ENCODE measurements at places on chromosomes 6 and 20.
A peak's percentile ranks its signal among the peaks of the same experiment; 100 is the strongest.

DNA sequence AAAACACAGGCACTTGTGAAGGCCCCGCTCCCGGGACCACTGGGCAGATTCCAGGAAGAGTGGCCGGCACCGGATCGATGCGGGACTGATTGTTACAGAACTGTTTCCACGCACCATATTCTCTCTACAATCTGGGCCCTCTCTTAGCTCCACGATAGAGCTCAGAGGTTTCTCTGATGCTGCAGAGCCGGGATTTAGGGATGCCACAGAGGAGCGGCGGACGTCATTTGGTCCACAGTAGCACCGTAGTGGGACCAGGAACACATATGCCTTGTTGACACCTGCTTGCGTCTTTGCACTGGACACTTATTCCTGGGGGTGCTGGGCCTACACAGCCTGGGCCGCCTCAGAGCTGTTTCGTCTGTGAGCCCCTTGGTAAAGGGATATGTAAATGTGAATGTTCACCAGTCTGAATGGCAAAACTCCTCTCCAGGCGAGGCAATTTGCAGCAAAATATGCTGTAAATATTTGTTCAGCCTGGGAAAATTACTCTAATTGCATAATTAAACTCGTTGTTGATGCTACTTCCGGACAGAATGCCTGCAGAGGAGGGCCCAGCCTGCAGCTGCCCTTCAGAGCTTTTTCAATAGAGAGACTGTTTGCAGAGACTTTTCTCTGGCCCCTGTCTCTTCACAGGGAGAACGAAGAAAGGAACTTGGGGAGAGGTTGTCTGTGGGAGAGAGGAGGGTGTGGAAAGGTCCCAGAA, 9.4 kb downstream of the PCK1 start:
- no peak for DNase-seq

GRCh38 chr20:44211177-44212039, 837 bp upstream of the OSER1 start:
- peak; percentile 26 for DNase-seq

DNA sequence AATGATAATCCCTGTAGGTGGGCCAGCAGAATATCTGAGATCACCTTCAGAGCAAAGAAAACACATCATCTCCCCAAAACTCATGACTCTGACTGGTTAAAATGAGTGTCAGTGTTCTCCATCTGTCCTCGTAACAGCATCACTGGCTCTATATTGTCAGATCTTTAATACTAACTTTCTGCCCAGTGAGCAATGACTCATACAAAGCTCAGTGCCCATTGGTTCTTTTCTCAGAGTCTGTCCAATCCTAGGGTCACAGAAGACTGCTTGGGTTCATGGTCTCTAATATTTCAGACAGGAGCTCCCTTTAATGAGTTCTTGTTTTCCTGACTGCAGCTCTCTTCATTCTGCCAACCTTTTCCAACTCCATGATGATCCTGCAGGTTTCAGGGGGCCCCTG, 36.4 kb downstream of the HLA-DPB1 start:
- peak; percentile 62 for DNase-seq

DNA sequence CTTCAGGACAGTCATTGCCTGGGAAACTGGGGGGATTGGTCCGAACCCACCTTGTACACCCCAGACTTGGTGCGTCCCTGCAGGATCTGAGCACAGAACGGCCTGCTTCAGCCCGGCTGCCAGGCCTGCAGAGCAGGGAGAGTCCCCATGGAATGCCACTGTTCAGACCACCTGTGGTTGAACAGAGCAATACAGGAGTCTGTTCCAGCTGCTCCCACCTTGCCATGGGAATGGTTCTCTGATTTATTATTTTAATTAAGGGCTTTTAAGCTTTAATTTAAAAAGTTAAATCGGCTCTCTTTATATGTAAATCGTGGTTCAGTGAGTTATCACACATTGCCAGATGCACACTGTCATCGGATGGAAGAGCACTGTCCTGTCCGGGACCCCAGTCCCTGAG, 310.4 kb downstream of the CDH4 start:
- no peak for DNase-seq

GRCh38 chr20:13009682-13010406, 1.1 kb downstream of the SPTLC3 start:
- peak; percentile 84 for DNase-seq

Data from NB4 (cell line).